HCT116 (cell line): ENCODE measurements at places on chromosomes 7 and 10. TPM values are rescaled to one million over a fixed set of nuclear protein-coding genes. Genes with fewer than 3 reads are reported as not detected.

Gene MSMB
- not detected for total RNA-seq

Gene FAM170B
- not detected for total RNA-seq

Gene KIF11
- 33.8 TPM for total RNA-seq

Gene DGKB
- 0.05 TPM for total RNA-seq

Gene PLEKHA8
- total RNA-seq, result 13.6 TPM

Gene LRRD1
- not detected for total RNA-seq

Gene SPDYE8
- total RNA-seq, result not detected

Gene PEX1
- total RNA-seq, result 13.1 TPM

Gene CAV1
- 298 TPM for total RNA-seq

Gene AKR1E2
- total RNA-seq, result 5.0 TPM

Gene OR9A4
- total RNA-seq, result not detected

Gene ZNF503
- total RNA-seq, result 30.4 TPM

Gene LRRC61
- 12.0 TPM for total RNA-seq

Gene CRPPA
- total RNA-seq, result 1.6 TPM

GRCh38 chr10:60979667-60980104 is 35.7 kb upstream of the RHOBTB1 start:
- no peak overlapping the region for H3K4me3 ChIP-seq
- H3K4me1 ChIP-seq, result peaks cover 26% of the 10 kb centered on the region
- no peaks in the 10 kb centered on the region for H3K36me3 ChIP-seq
- DNase-seq, result no peak
- H3K27me3 ChIP-seq, result no peaks in the 10 kb centered on the region

- H3K27me3 ChIP-seq, result no peaks in the 10 kb centered on the region
- H3K4me1 ChIP-seq, result no peaks in the 10 kb centered on the region
- no peak overlapping the region for H3K27ac ChIP-seq
- DNase-seq, result no peak
- no peak overlapping the region for H3K4me3 ChIP-seq
Observed at GRCh38 chr10:36171953-36172940, 530.2 kb upstream of the FZD8 start.

DNA sequence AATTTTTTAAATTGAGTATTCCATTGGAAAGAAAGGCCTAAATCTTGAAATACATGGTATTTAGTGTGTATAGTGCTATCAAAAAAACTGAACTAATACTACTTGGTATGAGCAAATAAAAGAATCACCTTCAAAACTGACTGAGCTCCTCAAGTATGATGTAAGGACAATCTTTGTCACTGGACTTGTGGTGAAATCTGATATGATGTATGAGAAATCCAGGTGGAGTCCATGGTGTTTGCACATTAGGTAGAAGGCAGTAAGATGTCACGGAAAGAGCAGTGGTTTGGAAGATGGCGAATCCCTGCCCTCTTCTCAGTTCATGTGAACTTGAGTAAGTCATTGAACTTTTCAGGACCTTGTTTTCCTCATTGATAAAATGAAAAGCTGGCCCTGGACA is 62.1 kb upstream of the COL1A2 start:
- no peaks in the 10 kb centered on the region for H3K4me1 ChIP-seq
- no peak for DNase-seq

- H3K4me1 ChIP-seq, result no peaks in the 10 kb centered on the region
- H3K36me3 ChIP-seq, result no peaks in the 10 kb centered on the region
- H3K27ac ChIP-seq, result no peak overlapping the region
- H3K4me3 ChIP-seq, result no peak overlapping the region
Observed at GRCh38 chr7:26376175-26376917, 84.7 kb downstream of the SNX10 start.

DNA sequence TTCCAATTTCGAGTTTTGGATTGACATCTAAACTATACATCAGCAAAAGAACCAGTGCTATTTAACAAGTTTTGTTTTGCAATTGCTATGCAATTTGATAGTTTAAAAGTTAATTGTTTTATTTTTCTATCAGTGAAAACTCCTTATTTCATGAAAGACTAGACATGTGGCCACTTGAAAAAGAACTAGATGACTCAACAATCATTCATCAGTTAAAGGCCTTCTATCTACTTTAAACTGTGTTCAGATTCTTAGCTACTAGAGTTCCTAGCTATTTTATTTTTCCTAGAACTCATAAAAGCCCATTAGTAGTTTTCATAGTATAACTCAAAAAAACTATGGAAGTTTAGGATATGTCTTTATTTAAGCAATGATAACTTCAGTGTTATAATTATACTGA is 104.6 kb upstream of the LSM8 start:
- DNase-seq, result no peak
- H3K36me3 ChIP-seq, result no peaks in the 10 kb centered on the region
- no peak overlapping the region for H3K27ac ChIP-seq
- H3K27me3 ChIP-seq, result no peaks in the 10 kb centered on the region

GRCh38 chr10:121526135-121526790 is 72.0 kb downstream of the FGFR2 start:
- no peak for DNase-seq
- no peaks in the 10 kb centered on the region for H3K36me3 ChIP-seq
- H3K27me3 ChIP-seq, result no peaks in the 10 kb centered on the region
- no peak overlapping the region for H3K4me3 ChIP-seq
- H3K4me1 ChIP-seq, result no peaks in the 10 kb centered on the region

DNA sequence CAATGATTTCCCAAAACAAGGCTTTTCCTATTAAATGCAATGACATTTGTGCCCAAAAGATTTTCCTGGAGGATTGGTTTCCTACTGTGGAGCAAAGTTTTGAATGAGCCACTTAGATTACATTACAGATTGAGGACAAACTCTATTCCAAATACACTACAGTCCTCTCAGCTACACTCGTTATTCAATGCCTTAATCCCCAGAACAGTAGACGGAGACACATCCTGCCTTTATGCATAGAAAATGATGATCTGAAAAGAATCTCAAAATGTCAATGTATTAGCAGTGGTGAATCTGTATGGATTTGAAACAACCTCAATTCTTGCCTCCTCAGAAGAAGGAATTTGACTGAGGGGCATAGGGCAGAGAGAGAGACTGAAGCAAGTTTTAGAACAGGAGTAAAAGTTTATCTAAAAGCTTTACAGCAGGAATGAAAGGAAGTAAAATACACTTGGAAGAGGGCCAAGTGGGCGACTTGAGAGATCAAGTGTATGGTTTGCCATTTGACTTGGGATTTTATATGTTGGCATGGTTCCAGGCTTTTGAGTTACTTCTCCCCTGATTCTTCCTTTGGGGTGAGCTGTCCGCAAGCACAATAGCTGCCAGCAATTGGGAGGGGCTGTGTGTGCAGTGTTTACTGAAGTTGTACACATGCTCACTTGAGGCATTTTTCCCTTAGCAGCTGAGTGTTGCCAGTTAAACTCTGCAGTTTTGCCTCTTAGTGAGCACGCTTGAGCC is 891.9 kb upstream of the MBL2 start:
- no peak overlapping the region for H3K4me3 ChIP-seq
- H3K4me1 ChIP-seq, result no peaks in the 10 kb centered on the region
- no peak overlapping the region for H3K27ac ChIP-seq
- H3K36me3 ChIP-seq, result no peaks in the 10 kb centered on the region

DNA sequence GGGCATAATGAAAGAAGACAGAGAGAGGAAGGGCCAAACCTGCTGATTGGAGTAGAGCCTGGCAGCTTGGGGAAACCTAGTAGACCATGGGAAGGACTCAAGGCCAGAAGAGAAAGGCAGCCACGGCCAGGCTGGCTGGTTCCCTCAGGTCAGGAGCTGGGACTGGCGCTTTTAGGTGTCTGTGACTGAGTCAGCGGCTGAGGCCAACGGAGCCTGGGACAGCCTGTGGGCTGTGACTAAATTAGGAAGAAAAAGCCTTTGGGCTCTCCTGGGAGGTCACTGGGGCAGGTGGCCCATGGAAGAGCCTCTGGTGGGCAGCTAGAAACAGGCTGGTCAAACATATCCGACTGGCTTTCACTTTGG is 108.9 kb upstream of the PDCD4 start:
- no peak for DNase-seq
- peaks cover 4% of the 10 kb centered on the region; the same call in 1 of the 2 replicates for H3K4me1 ChIP-seq
- H3K4me3 ChIP-seq, result no peak overlapping the region
- no peak overlapping the region for H3K27ac ChIP-seq
- peaks cover 4% of the 10 kb centered on the region; the same call in 1 of the 2 replicates for H3K27me3 ChIP-seq

DNA sequence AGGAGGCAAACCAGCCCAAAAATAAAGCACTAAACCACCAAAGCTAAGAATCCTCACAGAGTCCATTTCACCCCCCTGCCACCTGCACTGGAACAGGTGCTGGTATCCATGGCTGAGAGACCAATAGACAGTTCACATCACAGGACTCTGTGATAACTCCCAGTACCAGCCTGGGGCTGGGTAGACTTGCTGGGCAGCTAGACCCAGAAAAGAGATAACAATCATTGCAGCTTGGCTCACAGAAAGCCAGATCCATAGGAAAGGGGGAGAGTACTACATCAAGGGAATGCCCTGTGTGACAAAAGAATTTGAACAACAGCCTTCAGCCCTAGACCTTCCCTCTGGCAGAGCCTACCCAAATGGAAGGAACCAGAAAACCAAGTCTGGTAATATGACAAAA is 13.6 kb upstream of the SLC25A28 start:
- H3K36me3 ChIP-seq, result no peaks in the 10 kb centered on the region
- H3K4me1 ChIP-seq, result no peaks in the 10 kb centered on the region; the same call in 1 of the 2 replicates
- no peak overlapping the region for H3K4me3 ChIP-seq
- no peak for DNase-seq
- H3K27me3 ChIP-seq, result no peaks in the 10 kb centered on the region

DNA sequence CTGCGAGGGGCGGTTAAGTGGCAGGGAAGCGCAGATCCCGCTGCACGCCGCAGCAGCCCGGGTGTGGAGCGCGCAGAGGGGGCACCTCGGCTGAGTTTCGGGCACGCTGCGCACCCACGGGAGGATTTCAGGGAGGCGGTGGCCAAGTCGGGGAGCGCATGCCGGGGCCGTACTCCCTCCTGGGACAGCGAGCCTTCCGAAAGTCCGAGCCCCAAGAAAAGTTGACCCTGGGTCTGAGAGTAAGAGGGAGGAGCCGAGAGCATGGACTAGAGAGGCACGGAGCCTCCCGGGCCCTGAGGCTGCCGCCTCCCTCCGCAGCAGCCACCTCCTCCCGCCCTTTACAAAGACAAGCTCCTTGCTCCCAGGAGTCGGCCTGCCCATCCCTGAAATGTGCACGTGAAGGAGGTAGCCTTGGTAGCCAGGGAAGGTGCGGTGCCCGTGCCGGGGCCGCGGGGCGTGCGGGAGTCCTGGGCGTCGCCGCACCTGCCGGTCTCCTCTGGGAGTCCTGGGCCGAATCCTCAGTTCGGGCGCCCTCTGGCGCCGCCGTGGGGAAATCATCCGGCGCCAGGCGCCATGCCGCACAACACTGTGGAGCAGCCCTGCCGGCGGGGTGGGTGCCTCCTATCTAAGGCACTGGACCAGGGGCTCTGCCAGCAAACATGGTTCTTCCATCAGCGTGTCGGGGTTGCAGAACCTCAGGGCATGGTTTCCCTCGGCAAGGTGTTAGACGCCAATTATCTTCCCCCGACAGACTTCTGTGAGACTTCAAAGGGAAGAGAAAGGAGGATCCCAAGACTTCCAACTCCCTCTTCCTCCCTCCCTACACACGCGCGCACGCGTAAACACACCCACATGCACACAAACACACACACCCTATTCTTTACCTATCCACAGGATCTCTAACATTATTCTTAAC is 104.0 kb downstream of the TRIL start:
- peaks cover 36% of the 10 kb centered on the region for H3K4me1 ChIP-seq
- peak; percentile 63 for DNase-seq
- H3K36me3 ChIP-seq, result no peaks in the 10 kb centered on the region

DNA sequence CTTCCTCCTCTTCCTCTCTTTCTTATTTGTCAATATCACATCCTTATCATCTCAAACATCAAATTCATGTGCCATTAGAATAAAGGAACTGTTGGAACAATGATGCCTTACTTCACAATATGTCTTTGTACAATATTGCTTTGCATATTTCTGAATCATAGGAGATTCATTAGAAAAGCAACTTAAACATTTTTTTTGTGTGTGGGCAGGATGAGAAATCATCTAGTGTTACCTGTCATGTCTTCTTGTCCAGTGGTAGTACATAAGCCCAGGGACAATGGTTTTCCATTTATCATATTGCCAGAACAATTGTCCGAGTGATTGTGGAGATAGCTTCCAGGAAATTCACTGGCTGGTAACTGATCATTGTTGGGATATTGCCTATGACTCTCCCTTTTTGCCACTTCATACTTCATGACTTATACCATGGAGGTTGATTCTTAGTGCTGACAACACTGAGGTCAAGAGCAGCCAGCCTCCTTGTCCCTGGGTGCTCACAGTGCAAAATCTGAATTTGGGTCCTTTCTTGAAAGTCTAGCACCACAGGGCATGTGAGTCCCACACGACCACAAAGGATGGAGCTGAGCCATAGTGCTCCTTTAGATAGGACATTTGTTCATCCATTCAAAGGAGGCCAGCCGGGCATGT is 215.0 kb downstream of the MDFIC start:
- H3K4me3 ChIP-seq, result no peak overlapping the region
- no peaks in the 10 kb centered on the region for H3K36me3 ChIP-seq
- no peak overlapping the region for H3K27ac ChIP-seq
- H3K4me1 ChIP-seq, result no peaks in the 10 kb centered on the region
- H3K27me3 ChIP-seq, result no peaks in the 10 kb centered on the region

GRCh38 chr7:13933536-13933935 is 55.9 kb downstream of the ETV1 start:
- no peak overlapping the region for H3K4me3 ChIP-seq
- no peaks in the 10 kb centered on the region for H3K4me1 ChIP-seq
- H3K36me3 ChIP-seq, result no peaks in the 10 kb centered on the region
- H3K27me3 ChIP-seq, result no peaks in the 10 kb centered on the region
- no peak for DNase-seq
- no peak overlapping the region for H3K27ac ChIP-seq

DNA sequence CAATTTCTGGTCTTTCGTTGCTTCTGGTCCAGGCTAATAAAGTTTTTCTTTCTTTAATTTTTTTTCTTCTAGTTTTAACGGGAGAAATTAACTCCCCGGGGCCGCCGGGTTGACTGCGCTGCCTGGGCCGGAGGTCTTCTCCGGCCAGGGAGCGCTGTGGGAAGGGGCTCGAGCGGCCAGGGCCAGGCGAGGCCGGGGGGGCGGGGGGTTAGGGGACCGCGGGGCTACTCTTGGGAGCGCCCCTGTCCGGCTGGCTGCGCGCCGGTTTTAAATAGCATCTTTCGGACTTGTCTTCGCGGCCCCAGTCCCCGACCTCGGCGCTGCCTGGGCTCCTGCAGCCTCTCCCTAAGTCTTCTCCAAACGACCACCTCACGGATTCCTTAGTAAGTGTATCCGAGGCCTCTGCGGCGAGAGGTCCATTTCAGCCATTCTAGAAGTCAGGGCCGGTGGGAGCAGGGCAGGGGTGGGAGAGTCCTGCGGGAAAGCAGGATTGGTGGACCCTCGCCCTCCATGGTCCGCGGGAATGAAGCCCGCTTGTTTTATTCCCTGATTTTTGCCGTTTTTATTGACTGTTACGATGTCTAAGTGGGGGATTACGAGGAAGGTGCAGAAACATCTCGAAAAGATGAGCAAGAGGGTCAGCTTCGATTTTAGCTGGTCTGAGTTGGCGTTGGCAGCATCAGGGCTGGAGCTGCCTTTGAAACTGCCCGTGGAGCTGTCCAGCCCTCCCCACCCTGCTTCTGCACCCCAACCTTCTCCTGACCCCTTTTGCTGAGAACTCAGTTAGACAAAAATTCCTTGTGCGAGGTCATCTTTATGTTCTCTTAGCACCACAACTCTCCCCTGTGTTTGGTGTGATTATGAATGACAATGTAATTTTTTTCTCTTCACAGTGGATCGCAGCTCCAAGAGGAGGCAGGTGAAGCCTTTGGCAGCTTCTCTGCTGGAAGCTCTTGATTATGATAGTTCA is 555 bp downstream of the PHF14 start:
- peaks cover 21% of the 10 kb centered on the region for H3K4me1 ChIP-seq
- no peak for DNase-seq
- H3K4me3 ChIP-seq, result peak overlapping the region; percentile 92
- H3K27ac ChIP-seq, result peak overlapping the region; percentile 76

GRCh38 chr10:92080244-92080643 is 156.7 kb downstream of the BTAF1 start:
- no peak for DNase-seq
- no peaks in the 10 kb centered on the region for H3K4me1 ChIP-seq
- H3K27me3 ChIP-seq, result no peaks in the 10 kb centered on the region
- H3K27ac ChIP-seq, result no peak overlapping the region
- H3K36me3 ChIP-seq, result no peaks in the 10 kb centered on the region
